ENCODE measurements at places on chromosomes 1 and 21.

- DNase-seq, result no peak
Measured at GRCh38 chr1:69952676-69953075, 252.7 kb downstream of the LRRC40 start.

- no peak for DNase-seq
Measured at GRCh38 chr1:162956922-162957321, 95.9 kb upstream of the CCDC190 start.

DNA sequence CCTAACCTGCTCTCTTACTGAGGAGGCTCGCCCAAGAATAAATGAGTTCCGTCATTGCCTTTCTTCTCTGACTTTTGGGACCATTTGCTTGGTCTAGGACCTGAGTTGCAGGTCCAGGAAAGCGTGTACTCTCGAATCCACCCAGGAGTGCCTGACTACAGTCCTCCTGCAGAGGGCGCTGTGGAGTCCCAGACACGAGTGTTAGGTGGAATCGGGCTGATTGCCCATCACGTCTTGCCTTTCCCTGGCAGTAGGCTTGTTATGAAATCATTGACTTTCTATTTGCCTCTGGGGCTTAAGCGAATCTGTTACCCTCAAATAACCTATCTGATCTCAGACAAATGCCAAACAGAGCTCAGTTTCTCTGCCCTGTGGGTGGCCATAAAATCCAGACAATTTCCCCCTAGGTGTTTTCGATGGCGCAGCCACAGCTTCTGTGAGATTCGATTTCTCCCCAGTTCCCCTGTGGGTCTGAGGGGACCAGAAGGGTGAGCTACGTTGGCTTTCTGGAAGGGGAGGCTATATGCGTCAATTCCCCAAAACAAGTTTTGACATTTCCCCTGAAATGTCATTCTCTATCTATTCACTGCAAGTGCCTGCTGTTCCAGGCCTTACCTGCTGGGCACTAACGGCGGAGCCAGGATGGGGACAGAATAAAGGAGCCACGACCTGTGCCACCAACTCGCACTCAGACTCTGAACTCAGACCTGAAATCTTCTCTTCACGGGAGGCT is at the start of gene IL20:
Gene IL20 (plus strand): TSS at position 685 of the 733 bp plus-strand sequence. CDS start 230 bp downstream, outside the sequence.
- DNase-seq, result peak; percentile 80

DNA sequence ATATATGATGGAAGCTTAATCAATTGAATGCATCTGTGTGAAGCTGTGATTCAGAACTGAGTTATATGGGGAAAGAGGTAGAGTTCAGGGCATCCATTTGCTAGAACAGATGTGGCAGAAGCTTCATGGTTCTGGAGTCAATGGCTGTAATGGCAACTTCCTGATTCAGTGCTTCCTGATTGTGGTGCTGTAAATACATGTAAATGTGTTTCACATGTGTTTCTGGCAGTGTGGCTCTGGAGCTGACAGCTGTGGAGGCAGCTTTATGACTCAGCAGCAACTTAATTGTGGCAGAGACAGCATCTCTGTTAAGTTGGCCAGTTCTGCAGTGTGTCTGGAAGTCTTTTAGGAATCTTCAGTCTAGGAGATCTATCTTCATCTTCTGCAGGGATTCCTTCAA is 226.6 kb upstream of the ZRANB2 start:
- peak; percentile 25 for DNase-seq

Measured in NT2/D1 (cell line).